Activated naive CD8-positive, alpha-beta T cell treated with anti-CD3 and anti-CD28 coated beads, Interleukin-2, amount 50 U/mL, for 16 hours (primary cell): ENCODE measurements at places on chromosomes 12 and 14.

DNA sequence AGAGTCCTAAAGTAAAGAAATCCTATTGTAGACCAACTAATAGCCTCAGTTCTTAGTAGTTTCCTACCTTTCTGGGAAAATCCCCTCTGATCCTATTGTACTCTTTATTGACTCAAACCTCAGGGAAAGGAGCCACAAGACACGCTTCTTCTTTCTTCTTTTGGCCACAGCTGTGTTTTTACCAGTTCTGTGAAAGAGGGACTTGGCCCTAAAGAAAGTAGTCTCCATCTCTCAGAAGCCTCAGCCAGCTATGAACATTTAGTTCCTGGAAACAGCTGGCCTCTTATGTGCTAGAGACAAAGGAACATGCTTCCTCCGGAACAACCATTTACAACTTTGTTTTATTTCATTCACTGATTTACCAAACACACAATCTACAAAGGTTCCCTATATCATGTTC, 66.1 kb upstream of the ARID2 start:
- DNase-seq: no peak

DNA sequence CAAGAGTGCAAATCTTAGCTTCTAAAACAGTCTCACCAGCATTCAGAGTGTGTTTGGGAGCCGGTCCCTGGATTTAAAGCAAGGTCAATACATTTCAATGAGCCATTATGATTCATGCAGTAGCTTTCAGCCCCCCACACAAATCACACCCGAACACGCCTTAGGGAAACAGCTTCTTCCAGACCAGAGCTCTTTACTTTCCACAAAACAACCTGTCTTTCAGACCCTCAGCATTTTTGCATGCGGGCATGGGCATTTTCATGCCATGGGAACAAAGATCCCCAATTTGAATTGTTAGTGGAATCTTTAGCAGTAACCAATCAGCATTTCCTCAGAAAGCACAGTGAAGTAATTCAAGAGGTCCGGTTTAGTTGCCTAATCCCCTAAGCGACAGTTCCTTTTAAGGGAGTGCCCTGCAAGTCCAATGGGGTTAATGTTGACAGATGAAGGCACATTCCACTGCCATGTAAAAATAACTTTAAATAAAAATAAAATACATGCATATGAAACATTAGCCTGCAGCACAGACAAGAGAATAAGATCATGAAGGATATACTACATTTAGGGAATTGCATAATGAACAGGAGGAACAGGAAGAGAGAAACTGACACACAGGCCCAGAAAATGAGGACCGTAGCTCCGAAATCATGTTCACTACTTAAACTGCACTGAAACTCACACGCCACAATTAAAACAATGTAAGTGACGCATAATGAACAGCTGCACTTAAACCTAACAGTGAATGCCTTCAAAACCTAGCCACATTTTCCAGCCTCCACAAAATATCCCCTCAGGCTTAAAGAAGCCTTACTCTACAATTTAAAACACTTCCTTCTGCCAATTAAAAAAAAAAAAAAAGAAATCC, 4.0 kb downstream of the VPS37B start:
- no peak for DNase-seq

GRCh38 chr12:124506145-124506831, 61.1 kb downstream of the NCOR2 start:
- no peak for DNase-seq

GRCh38 chr12:112163471-112163991, 38.2 kb downstream of the TRAFD1 start:
- no peak for DNase-seq

DNA sequence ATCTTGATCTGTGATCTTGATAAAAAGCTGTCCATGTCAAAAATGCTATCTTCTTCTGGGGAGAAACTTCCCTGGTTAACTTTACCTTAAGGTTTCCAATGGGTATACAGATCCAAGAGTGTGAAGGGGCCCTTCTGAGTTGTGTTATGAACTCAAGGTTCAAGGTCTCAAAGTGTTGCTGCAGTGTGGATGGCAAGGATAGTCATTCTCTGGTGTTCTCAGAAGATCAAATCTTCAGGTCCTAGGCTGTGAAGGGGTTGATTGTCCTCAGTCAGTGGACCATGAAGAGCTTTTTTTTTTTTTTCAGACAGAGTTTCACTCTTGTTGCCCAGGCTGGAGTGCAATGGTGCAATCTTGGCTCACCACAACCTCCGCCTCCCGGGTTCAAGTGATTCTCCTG, 114.4 kb downstream of the SPTSSA start:
- no peak for DNase-seq
